NCI-H748 treated with DMSO at 0.1 percent for 48 hours (cell line): ENCODE measurements at places on chromosomes 4 and X.
A peak's percentile ranks its signal among the peaks of the same experiment; 100 is the strongest.

GRCh38 chrX:136369377-136369776 lies 68.6 kb downstream of the ADGRG4 start:
- DNase-seq = no peak

GRCh38 chr4:183445097-183445428 lies 627 bp downstream of the CDKN2AIP start:
- DNase-seq = no peak

DNA sequence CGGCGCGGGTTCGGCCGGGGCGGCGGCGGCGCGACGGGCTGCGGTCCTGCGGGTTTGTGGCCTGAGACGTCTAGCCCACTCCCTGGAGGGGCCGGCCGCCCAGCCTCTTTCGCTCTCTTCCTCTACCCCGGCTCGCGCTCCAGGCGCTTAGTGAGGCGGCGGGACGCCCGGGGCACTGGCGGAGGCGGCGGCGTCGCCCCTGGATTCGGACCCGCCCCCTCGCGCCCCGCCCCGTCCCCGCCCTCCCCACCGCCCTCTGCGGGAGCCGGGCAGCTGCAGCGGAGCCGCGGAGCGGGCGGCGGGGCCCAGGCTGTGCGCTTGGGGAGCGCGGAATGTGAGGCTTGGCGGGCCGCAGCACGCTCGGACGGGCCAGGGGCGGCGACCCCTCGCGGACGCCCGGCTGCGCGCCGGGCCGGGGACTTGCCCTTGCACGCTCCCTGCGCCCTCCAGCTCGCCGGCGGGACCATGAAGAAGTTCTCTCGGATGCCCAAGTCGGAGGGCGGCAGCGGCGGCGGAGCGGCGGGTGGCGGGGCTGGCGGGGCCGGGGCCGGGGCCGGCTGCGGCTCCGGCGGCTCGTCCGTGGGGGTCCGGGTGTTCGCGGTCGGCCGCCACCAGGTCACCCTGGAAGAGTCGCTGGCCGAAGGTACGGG lies at the start of gene BMP2K:
Gene BMP2K (plus strand): TSS at position 272 of the 650 bp plus-strand sequence. CDS start 194 bp downstream, at position 466.
- DNase-seq = no peak

- no peak for DNase-seq
Observed at GRCh38 chr4:185457136-185457535, 14.4 kb downstream of the CCDC110 start.

GRCh38 chrX:153765138-153766079 lies 1.4 kb downstream of the PLXNB3 start:
- DNase-seq = no peak

DNA sequence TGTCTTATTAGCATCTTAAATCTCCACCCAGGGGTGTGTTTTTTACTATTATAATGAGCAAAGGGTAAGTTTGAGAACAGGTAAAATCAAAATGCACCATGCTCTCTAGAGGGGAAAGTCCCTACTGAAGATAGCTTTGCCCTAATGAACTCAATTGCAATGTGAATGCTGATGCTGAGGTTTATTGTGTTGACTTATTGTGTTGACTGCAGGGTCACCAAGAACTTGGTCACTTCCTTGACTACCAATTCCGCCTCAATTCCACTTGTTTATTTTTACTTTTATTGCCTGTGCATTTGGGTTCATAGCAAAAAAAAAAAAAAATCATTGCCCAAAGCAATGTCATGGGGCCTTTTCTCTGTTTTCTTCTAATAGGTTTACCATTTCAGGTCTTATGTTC lies 67.7 kb upstream of the SRD5A3 start:
- no peak for DNase-seq

GRCh38 chrX:45449982-45450381 lies 249.3 kb upstream of the DIPK2B start:
- no peak for DNase-seq

- DNase-seq = no peak
Observed at GRCh38 chr4:921830-922331, 10.2 kb downstream of the GAK start.

- no peak for DNase-seq
Observed at GRCh38 chr4:15104825-15105224, 102.5 kb downstream of the CPEB2 start.

GRCh38 chrX:70455366-70456202 lies 10.9 kb downstream of the DLG3 start:
- DNase-seq = peak; percentile 3

DNA sequence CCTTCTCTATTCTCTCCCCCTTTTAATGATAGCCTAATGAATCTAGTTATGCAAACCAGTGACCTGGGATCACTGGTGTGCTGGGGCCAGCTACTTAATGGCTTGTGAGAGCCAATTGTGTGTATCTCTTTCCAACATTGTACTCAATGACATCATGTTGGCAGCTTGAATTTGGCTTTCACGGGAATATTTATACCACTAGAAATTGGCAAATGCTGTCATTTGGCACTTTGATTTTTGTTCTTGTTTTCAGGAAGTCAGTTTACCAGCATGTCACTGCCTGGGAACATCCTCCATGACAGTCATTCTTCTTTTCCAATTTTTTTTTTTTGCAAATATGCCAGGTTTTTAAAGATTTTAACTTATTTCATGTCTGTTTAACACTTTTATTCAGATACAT lies 1685.3 kb downstream of the STIM2 start:
- DNase-seq = no peak

DNA sequence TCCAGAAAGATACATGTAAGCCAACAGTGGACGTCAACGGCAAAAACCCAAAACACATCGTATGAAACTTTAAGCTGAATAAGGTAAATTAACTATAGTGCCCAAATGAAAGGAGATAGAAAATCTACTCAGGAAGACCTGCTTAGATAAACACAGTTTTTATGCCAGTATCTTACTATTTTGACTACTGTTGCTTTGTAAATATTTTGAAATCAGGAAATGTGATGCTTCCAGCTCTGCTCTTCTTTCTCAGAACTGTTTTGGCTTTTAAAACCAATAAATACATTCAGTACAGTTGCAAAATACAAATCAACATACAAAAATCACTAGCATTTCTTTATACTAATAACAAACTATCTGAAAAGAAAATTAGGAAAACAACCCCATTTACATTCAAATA lies 83.8 kb downstream of the SMARCA5 start:
- DNase-seq = no peak

GRCh38 chrX:72029483-72030411 lies 102.0 kb downstream of the RTL5 start:
- no peak for DNase-seq

DNA sequence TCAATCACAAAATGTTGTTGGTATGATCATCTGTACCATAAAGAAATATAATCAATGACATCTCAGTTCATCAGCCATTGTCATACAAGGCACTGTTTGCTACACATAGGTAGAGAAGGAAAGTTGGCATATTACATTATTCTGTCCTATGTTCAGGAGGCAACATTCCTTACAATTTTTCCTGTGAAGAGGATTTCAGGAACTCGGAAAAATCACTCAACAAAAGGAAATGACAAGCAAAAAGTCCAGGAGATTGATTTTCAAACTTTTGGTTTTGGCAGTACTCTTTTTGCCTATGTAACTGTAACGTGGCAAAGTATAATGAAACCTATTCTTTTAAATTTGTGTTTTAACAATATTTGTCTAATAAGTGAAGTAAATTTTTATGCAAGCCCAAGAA lies 131.3 kb downstream of the MAB21L2 start:
- no peak for DNase-seq

- no peak for DNase-seq
Observed at GRCh38 chr4:109947457-109947856, 34.8 kb downstream of the EGF start.

- peak; percentile 1 for DNase-seq
Observed at GRCh38 chrX:50747471-50747900, 66.5 kb downstream of the SHROOM4 start.

DNA sequence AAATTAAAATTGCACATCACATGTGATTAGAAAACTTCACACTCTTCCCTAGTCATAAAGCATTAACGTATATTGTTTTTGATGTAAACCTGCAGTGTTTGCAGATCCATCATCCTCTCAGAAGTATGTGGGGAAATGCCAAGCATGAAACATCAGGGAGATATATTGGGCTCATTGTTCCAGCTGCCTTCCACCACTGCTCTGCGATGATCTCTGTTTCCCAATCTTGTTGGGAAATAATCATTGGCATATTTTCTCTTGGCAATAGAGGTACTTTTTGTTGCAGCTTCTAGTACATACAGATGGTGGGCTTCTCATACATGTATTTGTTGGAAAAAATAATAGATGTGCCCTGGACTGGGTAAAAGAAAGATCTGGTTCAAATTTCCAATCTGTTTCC lies 466.3 kb upstream of the HS3ST1 start:
- DNase-seq = no peak

DNA sequence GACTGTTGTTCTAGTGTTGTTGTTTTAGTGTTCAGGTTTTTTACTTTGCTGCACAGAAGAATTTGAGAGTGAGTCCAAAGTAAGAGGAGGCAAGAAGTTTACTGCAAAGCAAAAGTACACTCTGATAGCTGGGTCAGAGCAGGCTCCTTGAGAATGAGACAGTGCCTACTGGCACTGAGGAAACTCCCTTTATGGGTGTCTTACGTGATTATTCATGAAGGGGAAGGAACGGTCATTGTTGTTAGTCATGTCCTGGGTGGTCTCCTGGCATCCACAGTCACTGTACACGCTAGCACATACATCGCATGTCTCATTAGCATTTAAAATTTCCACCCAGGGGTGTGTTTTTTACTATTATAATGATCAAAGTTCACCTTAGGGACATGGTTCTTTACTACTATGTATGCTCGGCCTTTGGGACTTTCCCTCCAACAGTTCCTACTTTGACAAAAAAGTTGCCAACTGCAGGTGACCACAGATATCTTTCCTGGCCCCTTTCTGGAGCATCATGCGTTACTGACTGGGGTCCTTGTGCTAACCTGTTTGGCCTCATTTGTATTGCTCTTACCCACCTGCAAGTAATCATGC lies 688.9 kb upstream of the AMOT start:
- no peak for DNase-seq

GRCh38 chr4:14152834-14153519 lies 525.5 kb upstream of the BOD1L1 start:
- no peak for DNase-seq

DNA sequence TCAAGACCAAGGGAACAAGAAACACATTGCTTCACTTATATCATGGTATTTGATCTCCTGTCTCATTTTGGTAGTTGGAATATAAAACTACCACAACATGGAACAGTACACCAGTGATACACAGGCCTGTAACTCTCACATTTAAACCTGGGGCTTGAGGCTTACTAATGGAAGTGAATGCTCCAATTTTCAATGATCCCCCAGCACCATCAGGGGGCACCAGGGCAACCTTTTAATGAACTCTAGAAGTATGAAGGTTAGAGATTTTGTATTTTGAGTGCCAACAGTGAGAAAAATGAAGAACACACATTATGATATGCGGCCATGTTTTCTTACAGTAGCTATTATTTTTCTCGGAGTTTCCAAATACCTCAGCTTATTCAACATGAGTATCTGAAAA lies 50.7 kb downstream of the C4orf33 start:
- no peak for DNase-seq

- DNase-seq = no peak
Observed at GRCh38 chr4:8355864-8356565, 84.5 kb downstream of the ACOX3 start.
